ENCODE measurements at places on chromosomes 4 and X.

DNA sequence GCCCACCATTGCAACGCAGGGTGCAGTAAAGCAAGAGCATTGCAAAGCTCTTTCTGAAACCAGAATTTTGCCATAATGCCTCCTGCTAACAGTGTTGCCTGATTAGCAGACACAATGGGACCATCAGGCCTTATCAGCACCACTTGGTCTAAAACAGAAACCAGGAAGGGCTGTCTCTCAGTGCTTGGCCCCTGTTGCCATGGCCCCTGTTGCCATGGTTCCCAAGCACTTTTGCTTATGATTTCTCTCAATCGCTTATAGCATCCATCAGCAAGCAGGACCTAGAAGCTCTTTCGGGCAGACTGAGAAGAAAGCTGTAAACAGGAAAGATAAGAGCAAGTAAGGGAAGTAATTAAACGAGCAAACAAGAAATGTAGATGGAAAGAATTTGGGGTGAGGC lies 36.8 kb downstream of the RTL5 start:
- no peak for DNase-seq

DNA sequence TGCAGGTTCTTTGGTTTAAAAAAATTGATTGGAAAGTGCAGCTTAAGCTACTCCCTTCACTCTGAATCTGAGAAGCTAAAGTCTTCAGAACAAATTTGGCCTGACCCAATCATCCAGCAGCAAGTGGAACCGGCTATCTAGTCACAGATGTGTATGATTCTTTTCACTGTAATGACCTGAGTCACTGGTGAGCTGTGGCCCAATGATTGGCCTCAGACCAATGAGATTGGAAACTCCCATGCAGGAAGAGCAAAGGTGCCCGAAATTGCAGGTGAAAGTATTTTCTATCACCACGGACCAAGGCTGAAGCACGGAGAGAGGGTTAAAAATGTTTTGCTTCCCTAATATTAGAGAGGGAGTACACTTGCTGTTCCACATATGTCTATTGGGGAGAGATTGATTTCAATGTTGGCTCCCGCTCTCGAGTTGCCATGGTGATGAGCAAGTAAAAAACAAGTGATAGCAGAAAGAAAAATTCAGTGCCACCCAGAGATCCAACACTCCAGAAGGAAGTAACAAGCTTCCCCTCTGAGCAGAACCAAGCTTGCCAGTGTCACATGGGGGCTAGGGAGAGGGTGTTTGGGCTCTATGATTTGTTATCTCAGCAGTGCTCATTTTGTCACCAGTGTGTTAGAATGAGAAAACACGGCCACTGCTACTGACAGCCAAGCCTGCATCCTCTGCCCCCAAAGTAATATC lies 11.2 kb downstream of the RIPPLY1 start:
- no peak for DNase-seq

GRCh38 chr4:155207534-155208257 lies 740 bp upstream of the NPY2R start:
- no peak for DNase-seq

DNA sequence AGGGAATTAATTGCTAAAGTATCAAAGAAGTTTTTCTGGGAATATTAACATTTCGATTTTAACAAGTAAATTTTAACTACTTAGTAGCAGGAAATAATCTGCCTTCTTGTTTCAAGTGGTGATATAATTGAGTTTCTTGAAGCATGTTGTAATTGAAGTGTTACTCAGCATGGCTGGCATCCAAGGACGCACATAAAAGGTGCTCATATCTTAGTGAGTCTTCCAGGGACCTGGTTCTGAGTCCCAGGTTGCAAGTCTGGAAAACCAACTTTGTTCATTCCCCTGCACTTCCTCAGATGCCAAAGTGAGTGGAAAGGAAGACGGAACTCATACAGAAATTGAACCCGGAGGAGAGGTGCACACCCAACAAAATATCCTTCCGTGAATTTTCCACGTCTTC lies 399.6 kb downstream of the NLGN4X start:
- DNase-seq: no peak

GRCh38 chrX:154352012-154352401 lies 22.4 kb downstream of the FLNA start:
- no peak for DNase-seq

- DNase-seq: no peak
Measured at GRCh38 chr4:89821612-89822011, 15.3 kb downstream of the SNCA start.

DNA sequence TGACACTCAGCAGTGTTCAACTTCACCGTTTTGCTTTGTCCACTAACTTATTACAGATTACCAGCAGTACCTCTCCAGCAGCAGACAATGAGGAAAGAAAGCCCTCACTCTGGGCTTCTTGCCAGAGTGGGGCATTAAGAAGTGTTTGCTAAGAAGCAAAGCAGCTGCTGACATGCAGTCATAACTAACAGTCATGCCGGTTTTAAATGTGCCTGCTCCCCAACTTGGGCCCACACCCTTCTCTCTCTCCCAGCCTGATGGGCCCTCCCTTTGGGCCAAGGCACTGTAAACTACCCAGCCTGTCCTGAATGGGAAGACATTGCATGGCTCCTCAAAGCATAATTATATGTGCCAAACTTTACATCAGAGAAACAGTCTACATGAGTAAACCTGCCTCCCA lies 54.6 kb upstream of the HHIP start:
- DNase-seq: no peak

DNA sequence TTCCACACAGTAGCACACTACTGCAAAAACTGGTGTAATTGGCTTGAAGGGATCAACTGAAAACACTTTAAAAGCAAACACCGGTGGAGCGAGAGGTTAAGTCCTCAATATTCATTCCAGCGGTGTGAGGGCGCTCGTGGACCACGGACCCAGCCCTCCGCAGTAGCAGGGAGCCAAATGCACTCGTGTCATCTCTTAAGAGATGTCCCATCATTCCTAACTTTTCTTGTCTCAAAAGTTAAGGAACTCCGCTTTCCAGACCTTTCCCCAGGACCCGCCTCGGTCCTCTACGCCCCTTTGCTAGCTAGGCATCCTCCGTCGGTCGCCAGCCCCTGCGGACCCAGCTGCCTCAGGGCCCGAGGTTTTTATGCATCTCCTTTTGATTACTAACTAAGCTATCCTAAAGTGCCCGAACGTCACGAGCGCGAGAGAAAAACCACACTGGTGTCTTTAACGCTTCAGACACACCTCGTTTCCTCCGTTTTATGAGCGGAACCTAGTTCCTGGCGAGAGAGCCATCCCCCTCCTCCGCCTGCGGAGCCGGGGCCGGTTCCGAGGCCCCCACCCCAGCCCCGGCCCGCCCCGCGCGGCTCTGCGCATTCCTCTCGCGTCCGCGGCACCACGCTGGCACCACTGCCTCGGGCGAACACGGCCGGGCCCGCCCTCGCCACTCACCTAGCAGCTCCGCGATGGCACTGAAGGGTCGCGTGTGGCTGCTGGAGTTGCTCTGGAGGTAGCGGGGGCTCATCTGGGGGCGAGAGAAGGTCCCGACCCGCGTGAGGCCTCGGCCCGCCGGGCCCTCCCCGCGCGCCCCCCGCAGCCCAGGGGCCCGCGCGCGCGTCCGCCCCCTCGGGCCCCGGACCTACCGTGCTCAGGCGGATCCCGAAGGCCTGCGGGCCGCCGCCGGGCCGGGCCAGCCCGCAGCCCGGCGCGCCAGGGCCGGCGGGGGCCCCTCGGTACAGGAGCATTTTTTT lies 723 bp downstream of the MORC4 start:
- peak; percentile 52 for DNase-seq

- no peak for DNase-seq
Measured at GRCh38 chr4:146446555-146446954, 75.2 kb downstream of the SLC10A7 start.

GRCh38 chrX:107450823-107451509 lies 1.5 kb downstream of the FRMPD3 start:
- DNase-seq: peak; percentile 36

- no peak for DNase-seq
Measured at GRCh38 chr4:153809307-153809706, 20.4 kb upstream of the SFRP2 start.

DNA sequence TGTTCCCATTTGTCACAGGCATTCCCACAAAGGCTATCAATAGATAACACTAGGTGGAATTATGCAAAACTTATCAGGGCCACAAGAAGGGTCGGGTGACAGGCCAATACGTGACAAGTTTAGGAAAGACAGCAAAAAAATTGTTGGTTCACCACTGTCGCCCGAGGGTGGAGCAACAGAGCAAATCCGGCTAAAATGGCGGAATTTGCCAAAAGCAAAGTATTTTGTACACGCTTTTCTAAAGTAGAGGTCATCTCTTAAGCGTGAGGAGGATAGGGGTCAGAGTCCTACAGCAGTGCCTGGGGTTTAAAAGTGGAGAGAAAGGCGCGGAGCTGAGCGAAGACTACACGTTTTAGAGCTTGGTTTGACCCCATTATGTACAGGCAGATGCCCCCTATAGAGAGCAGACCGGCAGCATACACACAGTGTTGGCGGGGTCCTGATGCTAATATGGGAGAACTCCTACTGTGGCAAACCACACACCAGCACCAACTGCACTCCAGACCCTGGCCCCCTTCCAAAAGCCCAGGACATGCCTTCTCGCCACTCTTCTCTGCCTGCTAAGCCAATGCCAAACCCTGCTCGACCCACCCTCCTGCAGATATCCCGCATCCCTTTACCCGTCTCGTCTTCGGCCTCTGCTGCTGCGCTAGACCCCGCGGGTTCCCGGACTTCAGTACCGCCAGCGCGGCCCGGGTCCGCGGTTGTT lies 733 bp downstream of the CCNA2 start:
- no peak for DNase-seq

GRCh38 chr4:646460-646859 lies 21.1 kb downstream of the PDE6B start:
- DNase-seq: peak; percentile 9

DNA sequence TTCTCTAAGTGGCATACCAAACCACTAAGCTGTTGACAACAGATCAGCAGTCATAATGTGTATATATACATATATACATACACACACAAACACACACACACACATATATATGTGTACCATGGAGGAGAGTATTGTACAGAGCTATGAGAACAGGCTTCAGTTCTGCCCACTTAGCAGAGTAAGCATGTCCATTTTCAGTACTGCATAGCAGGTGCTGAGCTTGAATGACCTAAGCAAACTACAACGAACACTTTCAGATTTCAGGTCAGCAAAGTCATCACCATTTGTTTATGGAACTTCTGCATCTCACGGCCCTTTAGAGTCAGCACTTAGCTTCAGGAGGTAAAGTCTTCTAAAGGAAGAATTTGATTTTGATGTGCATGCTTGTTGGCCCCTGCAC lies 735.8 kb upstream of the ATOH1 start:
- no peak for DNase-seq

- DNase-seq: no peak
Measured at GRCh38 chr4:121094297-121094966, 22.1 kb upstream of the NDNF start.

GRCh38 chr4:147811878-147812277 lies 80.0 kb downstream of the ARHGAP10 start:
- no peak for DNase-seq

DNA sequence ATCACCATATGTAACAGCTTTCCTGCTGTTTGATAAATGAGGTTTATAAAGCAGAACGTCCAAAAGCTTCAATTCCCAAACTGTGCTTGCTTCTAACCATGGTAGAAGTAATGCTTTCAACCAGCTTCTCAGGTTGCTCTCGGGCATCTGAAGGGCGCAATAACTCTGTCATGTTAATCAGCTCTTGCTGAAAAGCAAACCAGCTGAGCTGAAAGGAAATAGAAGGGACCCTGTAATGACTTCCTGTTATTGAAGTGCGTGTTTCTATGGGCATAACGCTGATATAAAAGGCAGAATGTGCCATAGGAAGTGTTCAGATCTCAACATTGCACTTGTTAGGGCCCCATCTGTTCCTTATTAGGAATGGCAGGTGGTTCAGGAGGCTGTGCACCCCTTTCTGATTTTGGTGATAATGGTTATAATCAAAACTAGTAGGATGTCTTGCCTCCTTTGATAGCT lies 21.2 kb downstream of the HERC3 start:
- no peak for DNase-seq

GRCh38 chr4:164383358-164384220 lies 370.3 kb upstream of the SMIM31 start:
- DNase-seq: peak; percentile 47

DNA sequence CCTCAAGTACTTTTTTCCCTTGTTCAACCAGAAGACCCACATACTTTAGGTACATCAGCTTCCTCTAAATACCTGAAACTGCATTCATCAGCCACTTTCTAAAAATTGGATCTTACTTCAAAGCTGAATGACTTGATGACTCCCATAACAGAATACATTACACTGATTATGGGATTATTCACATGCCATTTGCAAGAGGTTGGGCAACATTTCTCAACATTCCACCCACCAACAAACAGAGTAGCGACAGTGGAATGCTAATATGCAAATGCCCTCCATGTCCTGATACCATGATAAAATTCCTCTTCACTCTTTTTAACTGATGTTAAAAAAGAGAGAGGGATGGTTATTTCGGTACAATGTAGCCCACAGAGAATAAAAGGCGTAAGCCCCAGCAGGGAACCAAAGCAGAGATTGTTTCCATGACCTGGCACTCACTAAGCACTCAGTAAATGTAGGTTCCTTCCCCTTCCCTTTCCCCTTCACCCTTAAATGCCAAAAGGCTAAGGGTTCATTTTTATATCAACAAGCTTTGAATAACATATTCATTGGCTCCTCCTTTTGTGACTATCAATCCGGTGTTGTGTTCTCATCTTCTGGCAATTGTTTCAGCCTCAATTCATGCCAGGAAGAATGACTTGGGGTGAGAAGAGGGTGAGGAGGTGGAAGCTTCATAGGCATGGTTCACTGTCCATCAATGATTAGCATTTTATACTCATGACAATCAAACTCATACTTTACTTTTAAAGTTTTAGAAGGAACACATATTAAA lies 317.2 kb downstream of the DHX15 start:
- no peak for DNase-seq

DNA sequence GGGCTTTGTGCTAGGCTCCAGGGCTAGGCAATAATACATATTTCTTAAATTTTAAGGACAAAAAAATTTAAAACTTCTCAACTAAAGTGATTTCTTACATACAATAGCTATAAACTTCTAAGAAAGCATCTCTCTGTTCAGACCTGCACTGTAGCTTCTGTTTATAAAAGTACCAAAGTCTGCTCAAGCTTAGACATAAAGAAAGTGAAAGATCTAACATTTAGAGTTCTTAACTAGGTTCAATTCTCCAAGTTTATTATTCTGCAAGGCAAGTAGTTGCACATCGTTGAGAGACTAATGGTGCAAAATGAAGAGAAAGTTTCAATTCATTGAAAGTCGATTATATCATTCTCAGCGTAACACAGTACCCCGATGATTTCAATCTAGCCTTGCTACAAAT lies 857.4 kb upstream of the HTR2C start:
- DNase-seq: no peak

- DNase-seq: no peak
Measured at GRCh38 chr4:168710353-168710946, 213.6 kb downstream of the PALLD start.

GRCh38 chr4:8152865-8153257 lies 5.8 kb downstream of the ABLIM2 start:
- no peak for DNase-seq

DNA sequence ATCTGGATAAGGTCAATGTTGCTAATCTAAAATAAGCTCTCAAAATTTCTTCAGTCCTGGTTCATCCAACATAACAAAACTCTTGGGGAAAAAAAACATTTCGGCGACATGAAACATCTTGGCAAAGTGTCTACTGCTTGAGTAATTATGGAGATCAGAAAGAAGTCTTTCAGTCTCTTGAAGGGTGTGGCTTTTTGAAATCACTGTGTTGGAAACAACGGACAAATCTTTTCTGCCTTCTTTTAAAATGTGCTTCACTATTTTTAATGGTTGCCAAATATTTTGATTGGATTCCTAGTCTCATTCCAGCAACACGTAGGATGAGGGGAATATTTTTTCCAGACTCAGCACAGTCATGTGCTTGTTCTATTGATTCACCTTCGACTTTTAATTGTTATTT lies 138.6 kb downstream of the KLHL8 start:
- no peak for DNase-seq
